ENCODE measurements at places on chromosomes 5 and 9. TPM values are rescaled to one million over a fixed set of nuclear protein-coding genes. Genes with fewer than 3 reads are reported as not detected.

DNA sequence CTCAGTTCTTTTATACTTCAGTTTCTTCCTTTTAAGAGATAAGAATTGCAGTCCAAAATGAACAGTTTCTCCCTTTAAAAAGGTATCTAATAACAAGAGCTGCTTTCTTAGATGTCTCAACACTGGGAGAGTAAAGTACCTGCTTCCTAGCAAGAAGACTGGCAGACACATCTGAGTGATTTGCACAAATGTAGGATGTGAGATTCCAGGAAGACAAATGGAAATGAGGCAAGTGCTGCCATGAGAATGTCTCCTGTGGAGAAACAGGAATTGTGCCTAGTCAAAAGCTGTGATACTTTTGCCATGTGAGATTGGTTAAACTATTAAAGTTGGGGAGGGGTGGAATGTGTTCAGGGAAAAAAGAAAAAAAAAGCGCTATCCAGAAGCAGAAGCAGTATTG, 159.1 kb downstream of the HTR1A start:
- no peak overlapping the region for H3K4me3 ChIP-seq
- H3K36me3 ChIP-seq = no peaks in the 10 kb centered on the region
- H3K27me3 ChIP-seq = no peaks in the 10 kb centered on the region
- H3K4me1 ChIP-seq = no peaks in the 10 kb centered on the region

DNA sequence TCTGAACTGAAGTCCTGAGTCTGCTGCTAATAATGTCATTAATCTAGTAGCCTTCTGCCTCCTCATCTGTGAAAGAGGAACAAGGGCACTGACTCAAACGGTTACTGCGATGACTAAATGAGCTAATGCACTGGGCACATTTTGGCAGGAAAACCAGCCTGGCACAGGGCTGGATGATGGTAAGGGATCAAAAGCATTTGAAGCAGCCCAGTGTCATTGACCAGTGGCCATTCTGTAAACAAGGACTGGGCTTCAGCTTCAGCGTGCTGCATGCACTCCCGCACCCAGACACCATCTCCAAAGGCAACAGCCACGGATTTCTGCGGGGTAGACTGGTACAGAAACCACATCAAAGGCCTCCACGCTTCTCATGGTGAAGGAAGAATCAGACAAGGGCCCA, 8.0 kb downstream of the GCNT4 start:
- no peak overlapping the region for H3K27ac ChIP-seq
- H3K4me3 ChIP-seq = no peak overlapping the region
- H3K4me1 ChIP-seq = peaks cover 15% of the 10 kb centered on the region
- no peaks in the 10 kb centered on the region for H3K27me3 ChIP-seq
- DNase-seq = no peak

DNA sequence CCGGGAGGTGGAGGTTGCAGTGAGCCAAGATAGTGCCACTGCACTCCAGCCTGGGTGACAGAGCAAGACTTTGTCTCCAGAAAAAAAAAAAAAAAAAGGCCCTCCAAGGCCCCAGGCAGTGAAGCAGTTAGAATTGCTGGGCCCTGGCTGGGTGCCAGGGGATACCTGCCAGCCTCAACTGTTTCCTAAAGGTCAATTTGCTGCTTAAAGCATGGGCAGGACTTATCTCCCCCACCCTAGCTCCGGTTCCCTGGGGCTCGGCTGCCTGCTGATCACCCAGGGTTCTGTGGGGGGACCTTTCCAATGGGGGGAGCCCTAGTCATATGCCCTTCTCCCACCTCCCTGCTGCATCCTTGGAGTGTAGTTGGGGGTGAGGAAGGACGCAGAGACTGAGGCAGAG, 25.7 kb downstream of the NCS1 start:
- no peaks in the 10 kb centered on the region for H3K27me3 ChIP-seq
- no peak overlapping the region for H3K4me3 ChIP-seq
- H3K36me3 ChIP-seq = no peaks in the 10 kb centered on the region
- H3K4me1 ChIP-seq = peaks cover 95% of the 10 kb centered on the region
- DNase-seq = no peak

DNA sequence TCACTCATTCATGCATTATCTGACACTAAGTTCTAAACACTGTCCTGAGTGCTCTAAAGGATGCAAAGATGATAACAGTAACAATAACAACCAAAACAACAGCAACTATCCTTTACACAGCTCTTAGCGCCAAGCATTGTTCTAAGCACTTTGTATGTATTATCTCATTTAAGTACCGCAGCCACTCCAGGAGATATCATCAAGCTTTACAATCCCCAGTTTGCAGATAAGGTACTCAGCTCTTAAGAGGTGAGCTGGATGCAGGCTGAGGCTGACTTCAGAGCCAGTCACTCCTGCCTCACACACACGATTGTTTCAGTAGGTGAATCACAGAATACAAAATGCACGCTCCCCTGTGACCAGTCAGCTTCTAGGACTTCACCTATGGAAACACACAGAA, 141.8 kb downstream of the PAX5 start:
- peak; percentile 24 for DNase-seq
- peaks cover 32% of the 10 kb centered on the region for H3K27me3 ChIP-seq
- no peak overlapping the region for H3K27ac ChIP-seq
- H3K4me1 ChIP-seq = no peaks in the 10 kb centered on the region
- no peaks in the 10 kb centered on the region for H3K36me3 ChIP-seq

DNA sequence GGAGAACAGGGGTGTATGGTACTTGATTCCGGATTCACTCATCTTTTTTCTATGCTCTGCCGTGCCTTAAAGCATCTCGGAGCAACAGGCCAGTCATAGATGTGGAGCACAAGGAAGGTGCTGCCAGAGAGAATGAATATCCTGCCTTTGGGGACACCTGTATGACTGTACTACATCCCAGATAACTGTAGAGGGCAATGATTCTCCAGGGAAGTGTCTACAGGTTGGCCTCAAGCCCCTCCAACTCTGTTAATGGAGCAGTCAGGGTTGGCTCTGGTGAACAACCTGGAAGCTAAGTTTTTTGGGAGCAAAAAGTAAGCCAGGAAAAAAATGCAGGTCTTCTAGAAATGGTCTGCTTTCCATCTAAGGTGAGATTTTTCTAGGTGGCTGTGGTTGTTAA, 71.0 kb downstream of the NREP start:
- H3K4me3 ChIP-seq = no peak overlapping the region
- peaks cover 7% of the 10 kb centered on the region for H3K4me1 ChIP-seq
- no peak for DNase-seq
- no peaks in the 10 kb centered on the region for H3K36me3 ChIP-seq
- H3K27ac ChIP-seq = no peak overlapping the region
- H3K27me3 ChIP-seq = no peaks in the 10 kb centered on the region

- H3K36me3 ChIP-seq = no peaks in the 10 kb centered on the region
- DNase-seq = no peak
- H3K27me3 ChIP-seq = no peaks in the 10 kb centered on the region
- no peak overlapping the region for H3K27ac ChIP-seq
Observed at GRCh38 chr5:111676466-111676865, 80.5 kb downstream of the NREP start.

DNA sequence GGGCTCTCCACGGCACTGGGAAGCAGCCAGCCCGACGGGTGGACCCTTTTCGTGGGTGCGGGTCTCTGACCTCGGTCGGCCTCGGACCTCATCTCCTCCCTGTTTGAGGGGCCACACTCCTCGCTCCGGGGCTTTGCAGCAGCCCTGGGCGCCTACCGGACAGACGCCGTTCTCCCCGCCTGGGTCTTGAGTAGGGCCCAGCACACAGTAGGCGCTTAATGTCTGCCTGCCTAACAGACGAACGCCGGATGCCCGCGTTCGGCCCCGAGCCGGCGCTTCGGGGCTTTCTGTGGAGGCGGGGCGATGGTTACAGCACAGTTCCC, 842 bp upstream of the GTF3C5 start:
- no peaks in the 10 kb centered on the region for H3K27me3 ChIP-seq
- H3K4me3 ChIP-seq = peak overlapping the region; percentile 72

DNA sequence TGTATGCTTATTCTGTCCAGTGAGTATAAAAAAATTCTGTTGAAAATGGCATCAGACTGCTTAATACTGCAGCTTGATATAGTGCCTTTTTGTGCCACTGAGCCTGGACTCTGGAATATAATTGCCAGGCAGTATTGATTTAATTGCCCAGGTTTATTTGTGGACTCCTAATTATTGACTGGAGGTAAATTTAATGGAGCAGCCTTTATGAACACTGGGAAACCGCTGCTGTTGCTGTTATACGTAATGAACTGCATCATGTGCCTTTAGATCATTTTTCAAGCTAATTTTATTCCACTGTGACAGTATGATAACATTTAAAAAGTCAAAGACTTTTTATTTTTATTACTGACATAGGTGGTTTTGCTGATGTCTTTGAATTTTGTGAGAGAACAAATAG, 90.2 kb upstream of the SH3GL2 start:
- H3K27ac ChIP-seq = no peak overlapping the region
- no peaks in the 10 kb centered on the region for H3K4me1 ChIP-seq
- no peaks in the 10 kb centered on the region for H3K36me3 ChIP-seq

DNA sequence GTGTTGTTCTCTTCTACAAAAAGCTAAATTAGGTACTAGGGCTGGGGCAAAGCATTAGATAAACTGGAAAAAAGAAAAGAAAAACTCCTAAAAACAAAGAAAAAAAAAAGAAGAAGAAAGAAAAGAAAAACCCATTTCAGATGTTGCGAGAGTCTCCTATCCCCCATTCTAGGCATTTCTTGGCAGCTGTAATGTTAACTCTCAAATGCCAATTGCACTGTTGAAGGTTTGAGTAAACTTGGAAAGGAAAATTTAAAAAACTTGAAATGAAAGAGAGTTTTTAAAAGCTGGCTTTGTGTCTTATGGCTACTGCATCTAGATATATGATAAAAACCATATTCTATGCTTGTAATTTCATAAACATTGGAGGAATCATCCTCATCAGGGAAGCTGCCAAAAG, 34.6 kb upstream of the CTSV start:
- H3K36me3 ChIP-seq = no peaks in the 10 kb centered on the region
- peaks cover 9% of the 10 kb centered on the region for H3K4me1 ChIP-seq
- H3K27me3 ChIP-seq = peaks cover 66% of the 10 kb centered on the region
- DNase-seq = no peak
- no peak overlapping the region for H3K27ac ChIP-seq

- no peaks in the 10 kb centered on the region for H3K4me1 ChIP-seq
- H3K4me3 ChIP-seq = no peak overlapping the region
Observed at GRCh38 chr9:119662329-119662728, 293.1 kb upstream of the BRINP1 start.

DNA sequence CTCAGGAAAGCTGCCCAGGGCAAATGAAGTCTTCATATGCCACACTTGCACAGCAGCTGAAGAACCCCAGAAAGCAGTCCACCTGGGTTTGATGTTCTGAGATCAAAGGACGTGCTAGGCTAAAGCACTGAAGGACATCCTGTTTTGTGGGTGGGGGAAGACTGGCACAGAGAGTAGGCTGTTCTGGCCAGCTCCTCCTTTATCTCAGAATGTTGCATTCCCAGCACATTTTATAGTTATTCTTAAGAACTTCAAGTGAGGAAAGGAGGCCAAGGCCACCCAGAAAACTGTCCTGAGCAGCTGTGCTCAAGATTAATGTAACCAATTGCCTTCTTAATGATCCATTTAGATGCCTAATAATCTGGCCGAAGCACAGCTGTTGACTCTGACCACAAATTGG, 10.9 kb downstream of the SHOC1 start:
- H3K27ac ChIP-seq = no peak overlapping the region
- H3K27me3 ChIP-seq = no peaks in the 10 kb centered on the region
- no peaks in the 10 kb centered on the region for H3K4me1 ChIP-seq

DNA sequence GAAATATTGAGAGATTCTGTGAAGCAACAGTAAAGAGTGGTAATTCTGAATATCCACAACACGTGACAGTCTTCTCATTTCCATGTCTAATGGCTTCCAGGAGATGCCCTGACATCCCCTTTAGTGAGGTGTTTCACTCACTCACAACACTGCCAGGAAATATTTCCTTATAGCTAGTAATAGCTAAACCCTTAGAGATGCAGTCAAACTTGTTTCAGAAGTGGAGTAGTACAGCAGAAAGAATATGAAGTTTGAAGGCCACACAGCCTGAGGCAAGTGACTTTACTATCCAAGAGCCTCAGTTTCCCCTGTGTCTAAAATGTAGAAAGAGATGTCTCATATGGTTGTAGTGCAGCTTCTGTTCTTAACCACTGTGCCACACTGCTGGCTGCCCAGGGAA, 139.2 kb downstream of the CDK5RAP2 start:
- peaks cover 58% of the 10 kb centered on the region for H3K36me3 ChIP-seq
- peak overlapping the region; percentile 53 for H3K27ac ChIP-seq
- H3K27me3 ChIP-seq = no peaks in the 10 kb centered on the region
- DNase-seq = no peak

DNA sequence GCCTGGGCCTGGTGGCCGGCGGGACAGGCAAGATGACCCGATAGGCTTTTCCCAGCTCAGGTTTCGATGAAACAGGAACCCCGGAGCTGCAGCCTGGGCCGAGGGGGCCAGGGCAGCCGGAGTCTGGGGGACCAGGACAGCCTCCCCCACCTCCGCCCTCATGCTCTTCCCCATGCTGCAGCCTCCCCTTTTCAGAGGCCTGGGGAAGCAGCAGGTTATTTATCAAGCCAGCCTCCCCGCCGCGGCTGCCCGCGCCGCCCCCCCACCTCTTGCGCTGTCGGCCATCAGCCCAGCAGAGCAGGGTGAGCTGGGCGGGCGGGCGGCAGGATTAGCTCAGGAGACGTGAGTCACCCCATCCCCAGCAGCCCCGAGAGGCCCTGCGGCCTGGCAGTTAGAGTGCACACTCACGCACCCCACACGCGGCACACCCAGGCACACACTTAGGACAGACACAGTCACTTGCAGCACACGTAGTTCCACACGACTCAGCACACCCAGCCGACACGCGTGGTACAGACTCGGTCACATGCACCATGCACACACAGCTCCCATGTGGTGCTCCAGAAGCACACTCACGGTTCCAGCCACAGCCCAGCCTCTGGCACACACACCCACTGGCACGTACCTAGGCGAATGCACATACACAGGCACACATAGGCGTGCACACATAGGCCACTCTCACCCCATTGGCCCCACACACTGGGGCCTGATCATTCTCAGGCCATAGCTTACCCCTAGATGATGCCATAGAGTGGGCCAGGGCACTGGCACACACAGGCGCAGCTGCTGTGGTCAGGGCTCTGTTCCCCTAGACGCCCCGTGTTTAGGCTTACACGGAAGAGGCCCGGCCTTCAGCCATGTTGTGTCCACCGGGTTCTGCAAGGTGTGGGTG, 13.0 kb downstream of the CXXC5 start:
- peak; percentile 97 for DNase-seq
- H3K4me3 ChIP-seq = no peak overlapping the region
- H3K4me1 ChIP-seq = peaks cover 66% of the 10 kb centered on the region

SPINK6 gene
- total RNA-seq = 1.9 TPM

KIF20A gene
- total RNA-seq = not detected

PRUNE2 gene
- total RNA-seq = 536 TPM

PROB1 gene
- total RNA-seq = 0.27 TPM

ENTREP1 gene
- 3.8 TPM for total RNA-seq
